ENCODE measurements at places on chromosomes 12 and 14.

DNA sequence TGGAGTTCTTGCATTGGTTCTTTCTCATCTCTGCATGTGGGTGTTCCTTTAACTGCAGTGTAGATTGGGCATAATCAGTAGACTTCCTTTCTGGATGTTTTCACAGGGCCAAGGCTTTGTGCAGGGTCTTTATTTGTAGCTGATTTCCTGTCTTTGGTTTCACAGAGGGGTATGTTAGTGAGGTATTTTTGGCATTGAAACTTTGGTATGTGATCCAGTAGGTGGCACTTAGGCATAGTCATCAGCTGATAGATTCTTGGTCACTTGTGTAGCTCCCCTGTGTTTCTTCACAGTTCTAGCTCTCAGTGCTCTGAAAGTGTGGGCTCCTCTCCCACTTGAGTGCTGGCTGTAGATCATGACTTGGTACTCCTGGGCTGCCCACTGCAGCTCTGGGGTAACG is 52.7 kb upstream of the LMO3 start:
- DNase-seq: no peak

DNA sequence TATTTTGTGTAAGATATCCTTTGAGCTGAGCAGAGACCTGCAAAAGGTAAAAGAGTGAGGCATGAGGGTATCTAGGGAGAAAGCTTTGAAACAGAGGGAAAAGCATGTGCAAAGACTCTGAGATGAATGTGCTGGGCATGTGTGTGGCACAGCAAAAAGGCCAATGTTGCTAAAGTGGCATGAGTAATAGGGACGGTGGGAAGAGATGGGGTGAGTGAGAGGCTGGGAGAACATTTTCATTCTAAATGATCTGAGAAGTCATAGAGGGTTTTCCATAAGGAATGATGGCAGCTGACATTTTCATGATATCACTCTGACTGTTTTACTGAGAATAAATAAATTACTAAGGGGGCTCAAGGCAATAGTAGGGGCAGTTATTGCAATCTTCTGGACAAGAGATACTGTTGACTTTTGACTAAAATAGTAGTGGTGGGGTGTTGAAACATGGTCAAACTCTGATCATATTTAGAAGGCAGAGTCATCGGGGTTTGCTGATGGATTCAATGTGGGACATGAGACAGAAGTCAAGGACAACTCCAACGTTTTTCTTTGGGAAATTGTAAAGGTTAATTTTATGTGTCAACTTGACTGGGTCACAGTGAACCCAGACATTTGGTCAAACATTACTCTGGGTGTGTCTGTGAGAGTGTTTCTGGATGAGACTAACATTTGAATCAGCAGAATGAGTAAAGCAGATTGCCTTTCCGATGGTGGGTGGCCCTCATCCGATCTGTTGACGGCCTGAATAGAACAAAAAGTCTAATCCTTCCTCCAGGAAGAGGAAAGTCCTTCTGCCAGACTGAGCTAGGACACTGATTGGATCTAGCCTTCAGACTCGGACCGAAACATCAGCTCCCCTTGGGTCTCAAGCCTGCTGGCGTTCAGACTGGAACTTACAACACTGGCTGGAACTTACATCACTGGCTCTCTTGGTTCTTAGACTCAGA is 193.9 kb upstream of the PLXNC1 start:
- no peak for DNase-seq

GRCh38 chr12:73517859-73518258 is 1019.8 kb upstream of the ATXN7L3B start:
- no peak for DNase-seq

- no peak for DNase-seq
Measured at GRCh38 chr12:62259631-62259992, 592 bp upstream of the USP15 start.

DNA sequence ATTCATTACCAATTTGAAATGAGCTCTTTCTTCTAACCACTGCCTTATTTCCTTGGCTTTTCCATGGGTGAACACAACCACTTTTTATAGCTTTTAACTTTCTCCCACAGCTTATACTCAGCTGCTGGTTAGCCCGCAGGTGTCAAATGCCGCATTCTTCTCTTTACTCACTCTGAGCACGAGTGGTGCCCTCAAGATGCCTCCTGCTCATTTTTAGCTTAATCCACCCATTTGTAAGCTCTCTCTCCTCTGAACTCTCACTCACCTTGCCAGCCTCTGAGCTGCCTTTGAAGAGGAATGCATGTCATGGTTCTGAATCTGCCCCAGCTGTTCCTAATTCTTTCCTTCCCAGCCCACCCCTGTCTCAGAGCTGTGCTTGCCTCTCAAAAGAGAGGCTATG is 449.4 kb upstream of the PRICKLE1 start:
- no peak for DNase-seq

DNA sequence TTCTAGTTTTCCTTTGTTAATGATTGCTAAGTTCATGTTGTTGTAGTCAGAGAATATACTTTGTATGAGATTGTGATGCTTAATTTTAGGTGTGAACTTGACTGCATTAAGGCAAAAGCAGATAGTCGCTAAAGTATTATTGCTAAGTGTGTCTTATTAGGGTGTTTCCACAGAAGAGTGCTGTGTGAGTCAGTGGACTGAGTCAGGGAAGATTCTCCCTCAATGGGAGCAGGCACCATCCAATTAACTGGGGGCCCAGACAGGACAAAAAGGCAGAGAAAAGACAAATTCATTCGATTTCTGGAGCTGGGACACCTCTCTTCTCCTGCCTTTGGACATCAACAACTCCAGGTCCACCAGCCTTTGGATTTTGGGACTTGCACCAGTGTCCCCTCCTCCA is 48.5 kb downstream of the BAZ1A start:
- DNase-seq: no peak

DNA sequence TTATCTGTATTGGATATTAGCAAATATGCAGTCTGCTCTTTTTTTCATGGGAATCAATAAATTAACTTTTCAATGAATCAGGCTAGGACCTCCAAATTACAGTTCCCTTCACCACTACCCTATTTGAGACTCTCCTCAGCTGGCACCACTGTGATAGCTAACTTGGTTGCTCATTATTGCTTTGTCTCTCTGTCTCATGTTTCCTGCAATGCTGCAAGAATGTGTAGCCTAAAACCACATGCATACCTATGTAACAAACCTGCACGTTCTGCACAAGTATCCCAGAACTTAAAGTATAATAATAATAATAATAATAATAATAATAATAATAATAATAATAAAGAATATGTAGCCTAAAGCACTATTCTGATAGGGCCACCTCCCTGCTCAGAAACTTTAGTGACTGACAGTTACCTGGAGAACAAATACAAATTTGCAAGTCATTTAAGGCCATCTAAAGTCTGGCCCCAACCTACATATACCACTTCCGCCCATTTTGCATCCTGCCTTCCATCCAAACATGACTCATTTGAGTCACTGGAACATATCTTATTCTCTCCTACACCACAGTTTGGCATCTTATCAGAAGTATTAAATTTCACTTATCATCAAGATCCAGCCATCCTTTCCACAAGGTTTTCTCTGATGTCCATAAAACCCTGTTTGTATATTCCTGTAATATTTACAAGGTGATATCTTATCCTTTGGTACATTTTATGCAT is 215.1 kb downstream of the LRRK2 start:
- DNase-seq: no peak

DNA sequence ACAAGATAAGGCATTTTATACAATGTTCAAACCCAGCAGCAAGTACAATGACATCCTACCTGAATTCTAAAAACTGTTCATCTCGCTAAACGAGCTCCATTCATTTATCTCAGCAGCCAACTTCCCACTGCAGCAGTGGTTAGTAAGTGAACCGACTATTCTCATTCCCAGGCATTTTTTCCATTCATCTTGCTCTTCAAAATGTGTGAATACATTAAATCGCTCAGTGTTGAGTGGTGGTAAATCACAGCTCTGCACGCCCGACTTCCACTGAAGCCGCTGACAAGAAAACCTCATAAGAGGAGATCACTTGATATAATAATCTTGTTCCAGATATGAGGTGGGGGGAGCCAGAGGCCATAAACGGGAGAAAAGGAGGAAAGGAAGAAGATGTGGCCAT is 746.2 kb upstream of the USP15 start:
- no peak for DNase-seq

GRCh38 chr12:86741531-86741930 is 485.3 kb upstream of the MGAT4C start:
- DNase-seq: no peak

DNA sequence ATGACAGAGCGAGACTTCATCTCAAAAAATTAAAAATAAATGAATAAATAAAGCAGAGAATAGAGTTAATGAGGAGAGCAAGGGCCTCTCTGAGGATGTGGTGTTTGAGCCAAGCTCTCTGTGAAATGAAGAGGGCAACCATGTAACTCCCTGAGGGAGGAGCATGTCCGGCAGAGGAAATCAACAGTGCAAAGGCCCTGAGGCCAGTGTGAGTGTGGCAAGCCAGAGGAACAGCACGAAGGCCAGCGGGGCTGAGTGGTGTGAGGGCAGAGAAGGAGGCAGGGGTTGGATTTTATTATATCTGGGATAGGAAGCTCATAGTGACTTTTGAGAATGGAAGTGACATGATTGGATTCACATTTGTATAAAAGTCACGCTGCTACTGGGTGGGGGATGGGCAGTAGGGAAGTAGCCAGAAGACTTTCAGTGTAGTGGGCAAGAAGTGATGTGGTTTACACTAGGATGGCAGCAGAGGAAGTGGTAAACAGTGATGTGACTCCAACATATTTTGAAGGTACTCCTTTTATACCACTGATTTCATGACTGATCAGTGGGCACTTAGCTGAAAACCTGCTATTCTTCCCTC is 10.3 kb upstream of the LRP1-AS start:
- DNase-seq: no peak

GRCh38 chr12:113766131-113766878 is 199.8 kb downstream of the RBM19 start:
- DNase-seq: no peak

DNA sequence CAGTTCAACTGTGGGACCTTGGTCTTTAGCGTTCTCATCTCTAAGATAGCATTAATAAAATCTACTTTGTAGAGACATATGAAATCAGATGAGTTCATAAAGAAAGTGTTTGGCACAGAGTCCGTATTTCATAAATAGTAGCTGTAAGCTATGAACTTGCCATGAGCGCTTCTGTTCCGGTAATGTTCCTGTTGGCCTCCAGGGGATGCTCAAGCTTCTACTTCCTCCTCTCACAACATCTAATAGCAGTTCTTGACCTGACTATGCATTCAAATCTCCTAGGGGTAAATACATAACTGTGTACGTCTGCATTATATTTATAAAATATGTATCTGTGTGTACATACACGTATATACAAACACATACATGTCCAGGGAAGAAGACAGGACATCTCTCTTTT is 288.2 kb upstream of the TMPO start:
- no peak for DNase-seq

DNA sequence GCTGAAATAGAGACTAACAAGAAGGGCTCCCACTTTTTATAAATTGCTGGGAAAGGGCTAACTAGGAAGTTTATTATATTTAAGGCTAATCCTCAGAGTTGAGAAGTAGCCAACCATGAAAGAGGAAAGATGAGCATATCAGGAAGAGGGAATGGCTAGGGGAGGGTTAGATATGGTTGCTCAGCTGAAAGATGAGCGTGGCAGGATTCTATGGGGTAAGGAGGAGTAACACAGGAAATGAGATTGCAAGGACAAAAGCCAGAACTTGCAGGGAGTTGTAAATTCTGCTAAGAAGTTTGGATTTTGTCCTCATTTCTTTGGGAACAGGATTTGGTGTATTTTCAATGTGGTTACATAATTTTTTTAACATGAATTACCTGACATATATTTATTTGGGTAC is 127.4 kb upstream of the ATP2B1 start:
- no peak for DNase-seq

GRCh38 chr14:22977434-22977683 is 5.0 kb downstream of the AJUBA start:
- no peak for DNase-seq

GRCh38 chr14:22533057-22533704 is 55.8 kb downstream of the DAD1 start:
- DNase-seq: no peak

GRCh38 chr12:124568431-124569374 is 1.3 kb upstream of the NCOR2 start:
- peak; percentile 10 for DNase-seq

DNA sequence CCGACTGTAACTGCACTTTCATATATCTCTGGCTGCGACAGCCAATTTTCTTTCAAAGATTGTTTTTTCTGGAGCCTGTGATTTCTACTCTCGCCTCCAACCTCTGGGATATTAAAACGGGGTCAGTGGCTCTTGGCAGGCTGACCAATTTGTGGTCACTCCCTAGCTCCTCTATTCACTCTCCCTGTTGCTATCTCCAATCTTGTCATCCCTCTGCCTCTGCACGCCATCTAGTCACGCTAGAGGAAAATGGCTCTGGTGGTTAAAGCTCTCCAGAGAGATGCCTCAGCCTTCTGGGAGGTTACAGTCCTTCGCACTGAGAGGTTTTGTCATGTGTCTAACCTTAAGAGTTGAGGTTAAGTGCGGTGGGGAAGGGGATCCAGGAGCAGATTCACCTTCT is 59.8 kb upstream of the CISTR start:
- no peak for DNase-seq

DNA sequence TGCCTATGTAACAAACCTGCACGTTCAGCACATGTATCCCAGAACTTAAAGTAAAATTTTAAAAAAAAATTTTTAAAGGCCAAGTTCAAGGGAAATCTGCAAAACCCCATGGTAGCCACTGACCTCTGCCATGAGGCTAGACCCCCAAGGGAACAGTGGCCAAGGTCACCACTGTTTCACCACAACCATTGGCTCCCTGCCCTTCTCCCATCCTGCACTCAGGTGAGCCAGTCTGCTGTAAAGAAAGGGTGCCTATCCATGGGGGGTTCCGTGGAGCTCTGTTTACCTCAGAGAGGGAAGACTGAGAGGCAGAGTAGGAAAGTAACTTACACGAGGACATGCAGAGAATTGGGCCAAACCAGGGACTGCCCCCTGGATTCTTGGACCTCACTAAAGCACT is 38.6 kb downstream of the VWF start:
- DNase-seq: no peak

- no peak for DNase-seq
Measured at GRCh38 chr14:58082491-58083098, 69.4 kb downstream of the ARMH4 start.

DNA sequence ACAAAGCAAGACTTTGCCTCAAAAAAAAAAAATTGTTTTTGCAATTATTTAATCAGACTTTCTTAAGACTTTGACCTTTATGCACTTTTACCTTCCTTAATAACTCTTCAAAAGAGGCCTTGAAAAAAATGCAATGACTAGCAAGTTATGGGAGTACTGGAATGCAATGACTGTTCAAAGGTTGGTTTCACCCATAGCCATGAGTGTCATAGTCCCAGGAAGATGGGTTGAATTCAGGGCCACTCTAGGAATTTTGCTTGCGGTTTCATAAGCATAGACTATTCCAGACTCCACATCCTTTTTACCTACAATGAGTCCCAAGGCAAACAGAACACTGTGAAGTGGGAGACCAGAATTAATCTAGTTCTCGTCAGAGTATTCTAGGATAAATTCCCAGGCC is 29.4 kb upstream of the DENND5B start:
- no peak for DNase-seq

GRCh38 chr12:20423557-20423956 is 55.2 kb downstream of the PDE3A start:
- no peak for DNase-seq

- no peak for DNase-seq
Measured at GRCh38 chr14:22394616-22395015, 194.4 kb downstream of the DAD1 start.

GRCh38 chr14:97878206-97878605 is 1081.0 kb downstream of the VRK1 start:
- DNase-seq: no peak

GRCh38 chr12:12474471-12474928 is 88.2 kb downstream of the DUSP16 start:
- DNase-seq: no peak

- DNase-seq: no peak
Measured at GRCh38 chr14:68814539-68815297, 21.9 kb upstream of the ZFP36L1 start.
